ENCODE measurements at places on chromosomes 7 and 10.
A peak's percentile ranks its signal among the peaks of the same experiment; 100 is the strongest.

DNA sequence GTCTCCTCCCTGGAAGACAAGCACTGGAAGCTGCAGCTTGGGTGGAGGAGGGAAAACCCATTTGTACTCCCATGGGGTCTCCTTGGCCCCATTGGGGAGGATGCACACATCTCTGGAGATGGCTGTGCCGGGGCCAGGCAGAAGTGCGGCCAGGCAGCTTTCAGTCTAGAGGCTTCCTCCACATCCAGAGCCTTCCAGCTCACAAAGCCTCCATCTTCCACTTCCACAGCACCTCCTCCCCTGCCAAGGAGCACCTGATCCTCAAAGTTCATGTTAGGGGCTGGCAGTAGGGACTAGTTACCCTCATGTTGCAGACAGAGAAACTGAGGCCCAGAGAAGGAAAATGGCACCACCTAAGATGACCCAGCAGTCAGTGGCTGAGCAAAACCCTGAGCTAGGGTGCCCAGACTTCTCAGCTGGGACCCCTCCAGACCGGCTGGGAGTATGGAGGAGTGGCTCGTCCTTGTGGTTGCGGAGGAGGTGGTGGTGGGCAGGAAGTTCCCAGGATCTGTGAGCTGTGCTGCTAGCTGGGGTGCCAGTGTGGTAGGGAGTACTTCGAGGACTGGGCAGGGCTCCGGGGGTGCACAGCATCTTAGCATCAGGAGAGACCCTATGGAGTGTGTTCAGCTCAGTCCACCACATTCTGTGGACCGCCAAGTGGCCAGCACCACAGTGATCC is 44.2 kb downstream of the ADCYAP1R1 start:
- DNase-seq, result no peak

DNA sequence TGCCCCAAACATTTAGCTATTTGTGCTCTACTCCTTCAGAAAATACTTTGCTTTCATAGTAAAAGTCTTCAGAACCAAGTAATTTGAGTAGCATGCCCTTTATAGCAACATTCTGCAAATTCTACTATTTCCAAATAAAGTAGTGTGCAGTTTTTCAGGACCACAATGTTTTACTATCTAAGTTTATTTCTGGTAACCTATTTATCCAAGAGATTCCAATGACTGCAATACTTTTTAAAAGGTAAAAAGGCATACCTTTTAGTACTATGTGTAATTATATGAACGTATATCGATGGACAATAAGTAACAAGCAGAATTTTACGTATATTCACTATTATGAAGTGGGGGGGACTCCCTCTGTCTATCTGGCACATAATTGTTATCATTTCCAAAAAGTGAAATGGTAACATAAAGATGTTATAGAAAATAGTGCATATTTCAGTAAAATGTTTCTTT is 6.9 kb upstream of the CAV2 start:
- DNase-seq, result no peak

DNA sequence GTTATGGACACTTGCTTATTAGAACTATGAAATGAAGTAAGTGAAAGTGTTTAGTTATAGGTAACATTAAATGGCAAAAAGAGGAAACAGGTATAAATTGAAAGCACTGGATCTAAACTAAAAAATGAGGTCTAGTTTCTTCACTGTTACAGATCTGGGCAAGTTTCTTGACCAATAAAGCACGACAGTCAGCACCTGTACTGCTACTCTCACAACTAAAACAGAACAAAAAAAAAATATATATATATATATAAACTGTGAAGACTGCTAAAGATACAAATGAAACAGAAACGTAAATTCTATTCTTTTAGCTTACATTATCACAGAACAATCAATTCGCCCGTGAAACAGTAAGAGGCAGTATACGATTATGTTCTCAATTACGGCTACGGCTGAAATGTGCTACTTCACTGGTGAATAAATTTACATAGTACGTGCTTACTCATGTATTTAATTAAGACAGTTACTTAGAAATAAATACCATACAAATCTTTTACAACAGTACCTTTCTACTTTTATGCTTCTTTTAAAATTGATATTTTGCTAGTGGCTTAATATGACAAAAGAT is 4.2 kb downstream of the AHR start:
- DNase-seq, result peak; percentile 62

- no peak for DNase-seq
Observed at GRCh38 chr7:96591159-96591899, 118.3 kb downstream of the SEM1 start.

DNA sequence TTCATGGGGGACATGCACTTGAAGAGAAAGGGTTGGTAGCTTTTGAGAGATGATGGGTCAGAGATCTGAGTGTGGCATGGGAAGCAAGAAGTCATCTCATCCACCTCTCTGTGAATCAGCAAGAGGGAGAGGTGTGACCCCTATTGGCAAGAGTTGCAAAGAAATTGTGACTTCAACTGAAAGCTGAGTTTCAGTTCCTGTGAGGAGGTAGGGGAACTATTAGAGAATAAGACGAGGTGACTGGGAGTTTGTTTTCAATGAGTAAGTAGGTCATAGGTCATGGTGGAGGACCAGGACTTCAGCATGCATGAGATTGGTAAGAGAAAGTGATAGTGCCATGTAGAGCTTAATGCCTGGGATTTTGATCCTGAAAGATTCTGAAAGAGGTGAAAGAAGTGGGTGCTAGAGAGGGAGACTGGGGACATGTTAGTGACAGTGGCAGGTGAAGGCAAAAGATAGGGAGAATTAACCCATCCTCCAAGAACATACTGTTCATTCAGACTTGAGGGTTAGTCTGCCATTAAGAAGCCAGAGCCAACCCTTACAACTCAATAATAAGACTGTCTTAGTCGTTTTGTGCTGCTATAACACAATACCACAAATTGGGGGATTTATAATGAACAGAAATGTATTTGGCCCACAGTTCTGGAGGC is 75.5 kb upstream of the CAPZA2 start:
- peak; percentile 5 for DNase-seq

DNA sequence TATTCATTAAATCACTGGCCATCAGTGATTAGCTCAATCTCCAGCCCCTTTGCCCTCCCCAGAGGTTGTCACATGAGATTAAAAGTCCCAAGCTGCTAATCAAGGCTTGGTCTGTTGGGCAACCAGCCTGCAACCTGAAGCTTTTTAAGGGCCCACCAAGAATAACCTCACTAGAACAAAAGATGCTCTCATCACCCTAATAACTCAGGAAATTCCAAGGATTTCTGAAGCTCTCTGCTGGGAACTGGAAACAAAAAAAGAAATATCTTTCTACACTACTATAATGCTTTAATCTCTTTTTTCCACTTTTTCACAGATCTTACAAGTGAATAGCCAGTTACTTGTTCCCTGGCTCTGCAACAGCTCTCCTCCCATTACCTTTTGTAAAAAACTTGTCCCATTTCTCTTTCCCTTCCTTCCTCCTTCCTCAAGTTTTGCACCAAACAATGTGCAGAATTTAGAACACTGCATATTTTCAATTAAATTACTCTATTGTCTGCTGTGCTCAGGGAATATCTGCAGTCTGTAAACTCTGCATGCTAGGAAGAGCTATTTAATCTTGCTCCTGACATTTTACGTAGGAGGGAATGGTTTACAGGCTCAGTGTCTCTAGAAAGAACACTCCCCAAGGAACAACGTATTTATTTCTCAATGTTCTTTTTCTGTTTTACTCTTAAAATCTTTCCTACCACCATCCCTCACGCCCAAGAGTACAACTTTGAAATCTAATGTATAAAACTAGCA is 169.1 kb downstream of the IMMP2L start:
- no peak for DNase-seq

- DNase-seq, result no peak
Observed at GRCh38 chr7:129213828-129214227, 11.0 kb upstream of the AHCYL2 start.

- no peak for DNase-seq
Observed at GRCh38 chr7:95675016-95675415, 78.7 kb upstream of the PDK4 start.

GRCh38 chr10:123165445-123166072 is 11.4 kb downstream of the BUB3 start:
- DNase-seq, result no peak

GRCh38 chr10:70576803-70577517 is 25.6 kb downstream of the PRF1 start:
- DNase-seq, result no peak

GRCh38 chr7:15662451-15662850 is 24.0 kb downstream of the MEOX2 start:
- no peak for DNase-seq

- DNase-seq, result no peak
Observed at GRCh38 chr7:95730493-95731280, 41.7 kb upstream of the DYNC1I1 start.

GRCh38 chr7:95421000-95421846 is 13.6 kb downstream of the PON2 start:
- no peak for DNase-seq

DNA sequence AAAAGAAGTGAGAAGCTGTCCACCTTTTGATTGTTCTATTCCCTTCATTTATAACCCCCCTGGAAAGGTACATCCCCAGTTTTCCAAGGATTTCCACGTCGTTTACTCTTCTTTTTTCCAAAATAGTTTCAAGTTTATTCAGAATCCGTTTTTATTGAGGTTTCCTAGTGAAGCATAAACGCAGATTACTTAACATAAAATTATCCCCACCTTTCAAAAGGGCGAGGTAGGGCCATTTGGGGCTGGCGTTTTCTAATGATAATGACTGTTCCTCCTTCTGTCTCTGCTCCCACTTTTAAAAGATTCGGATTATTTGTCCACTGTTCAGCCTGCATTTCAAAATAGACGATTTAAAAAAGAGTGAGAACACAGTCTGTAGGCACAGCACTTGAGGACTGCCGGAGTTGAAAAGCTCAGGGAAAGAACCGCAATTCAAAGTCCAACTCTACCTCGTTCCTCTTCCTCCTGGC is 165.2 kb upstream of the PPP1R3A start:
- no peak for DNase-seq

DNA sequence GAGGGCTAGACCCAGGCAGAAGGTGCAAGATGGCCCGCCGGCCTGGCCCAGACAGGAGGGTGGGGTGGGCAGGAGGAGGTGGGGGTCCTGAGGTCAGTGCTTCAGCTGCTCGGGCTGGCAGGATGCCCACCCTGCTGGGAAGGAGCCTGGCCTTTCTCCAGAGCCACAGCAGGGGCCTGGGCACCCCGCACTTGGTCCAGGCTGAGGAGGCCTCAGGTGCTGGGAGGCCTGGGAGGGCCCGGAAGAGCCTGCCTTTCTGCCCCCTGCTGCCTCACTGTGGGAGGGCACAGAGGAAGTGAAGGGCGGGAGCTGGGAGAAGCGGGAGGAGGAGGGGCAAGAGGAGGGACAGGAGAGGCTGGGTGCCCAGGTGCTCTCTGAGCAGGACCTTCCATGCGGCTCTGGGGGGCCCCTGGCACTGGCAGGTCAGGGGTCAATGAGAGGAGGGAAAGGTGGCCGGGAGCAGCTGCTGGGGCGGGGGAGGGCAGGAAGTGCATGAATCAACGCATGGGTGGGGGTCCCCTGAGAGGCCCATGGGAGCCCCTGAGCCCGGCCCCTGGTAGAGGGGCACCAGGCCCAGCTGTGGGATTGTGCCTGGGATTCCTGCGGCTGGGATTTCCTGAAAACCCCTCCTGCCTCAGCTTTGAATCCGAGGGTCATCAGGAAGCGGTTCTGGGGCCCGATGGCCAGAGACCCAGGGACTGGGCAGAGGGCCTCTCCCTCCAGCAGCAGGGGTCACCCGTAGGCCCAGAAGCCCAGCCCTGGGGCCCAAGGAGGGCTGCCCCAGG is 49.9 kb downstream of the PWWP2B start:
- peak; percentile 69 for DNase-seq

- no peak for DNase-seq
Observed at GRCh38 chr7:37327288-37327687, 121.4 kb downstream of the ELMO1 start.

DNA sequence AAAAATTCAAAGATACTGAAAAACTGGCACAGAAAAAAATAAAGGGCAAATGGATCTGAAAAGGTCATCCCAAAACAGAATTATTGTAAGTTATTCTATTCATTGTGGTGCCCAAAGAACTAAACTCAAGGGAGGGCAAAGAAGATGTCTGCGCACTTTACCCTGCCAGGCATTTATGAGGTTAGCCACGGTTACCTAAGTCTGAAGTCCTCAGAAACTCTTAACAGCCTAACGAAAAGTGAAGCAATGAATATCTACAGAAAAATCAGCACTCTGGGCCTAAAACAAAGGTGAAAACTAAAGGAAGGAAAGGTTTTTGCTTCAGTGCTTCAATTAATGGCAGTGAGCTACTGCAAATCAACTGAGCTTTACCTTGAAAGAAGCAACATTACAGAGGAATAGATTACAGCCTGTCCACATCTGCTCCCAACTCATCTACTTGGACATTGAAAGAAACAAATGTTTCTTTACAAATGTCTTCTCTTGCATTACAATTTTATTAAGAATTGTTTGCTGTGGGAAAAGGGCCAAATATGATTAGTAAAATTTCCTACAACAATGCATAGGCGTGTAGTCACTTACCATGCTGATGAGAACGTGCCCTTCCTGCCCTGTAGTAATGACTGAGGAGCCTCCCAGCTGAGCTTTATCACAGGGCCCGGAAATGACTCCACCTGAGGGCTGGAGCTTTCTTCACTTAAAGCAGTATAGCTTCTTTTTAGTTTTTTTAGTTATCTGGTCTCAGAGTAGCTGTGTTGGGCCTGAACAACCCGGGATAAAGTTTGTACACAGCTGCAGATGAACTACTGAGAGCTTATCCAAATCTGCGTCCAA is at the start of gene TUBAL3:
Gene TUBAL3 (minus strand): TSS at position 621 of the 834 bp plus-strand sequence. CDS start 36 bp downstream, at position 585.
- no peak for DNase-seq

DNA sequence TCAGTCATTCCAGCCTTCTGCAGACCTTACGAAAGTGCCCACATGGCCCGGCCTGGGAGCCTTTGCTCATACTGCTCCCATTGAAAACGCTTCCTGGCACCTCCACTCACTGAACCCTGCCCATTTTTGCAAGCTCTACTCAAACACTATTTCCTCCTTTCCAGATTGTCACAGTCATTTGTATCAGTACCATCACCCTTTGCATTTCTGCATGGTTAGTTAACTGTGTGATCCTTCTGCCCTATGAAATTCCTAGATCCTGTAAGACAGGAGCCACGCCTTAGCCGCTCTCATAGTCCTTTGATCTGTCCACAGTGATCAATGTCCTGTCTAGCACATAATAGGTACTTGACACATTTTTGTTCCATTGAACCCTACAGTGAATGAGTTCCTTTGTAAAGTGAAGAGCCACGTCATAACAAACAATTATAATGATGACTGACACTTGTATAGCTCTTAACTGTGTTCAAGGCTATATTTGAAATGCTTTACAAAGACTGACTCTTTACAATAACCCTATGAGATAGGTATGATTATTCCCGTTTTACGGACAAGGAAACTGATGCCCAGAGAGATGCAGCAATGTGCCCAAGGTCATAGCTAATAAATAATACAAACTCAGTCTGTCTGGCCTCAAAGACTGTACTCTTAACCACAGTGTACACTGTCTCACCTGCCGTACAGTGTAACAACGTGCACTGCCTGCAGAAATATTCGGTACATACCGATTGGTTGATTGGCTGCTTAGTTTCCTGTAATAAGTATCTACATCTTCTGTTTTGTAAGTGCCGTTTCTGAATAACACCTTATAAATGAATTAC is 16.6 kb upstream of the ITIH2 start:
- no peak for DNase-seq

All from CD4-positive, alpha-beta T cell treated with Interleukin-4 for 4 hours (primary cell).